ENCODE measurements at places on chromosomes 5 and 9.

DNA sequence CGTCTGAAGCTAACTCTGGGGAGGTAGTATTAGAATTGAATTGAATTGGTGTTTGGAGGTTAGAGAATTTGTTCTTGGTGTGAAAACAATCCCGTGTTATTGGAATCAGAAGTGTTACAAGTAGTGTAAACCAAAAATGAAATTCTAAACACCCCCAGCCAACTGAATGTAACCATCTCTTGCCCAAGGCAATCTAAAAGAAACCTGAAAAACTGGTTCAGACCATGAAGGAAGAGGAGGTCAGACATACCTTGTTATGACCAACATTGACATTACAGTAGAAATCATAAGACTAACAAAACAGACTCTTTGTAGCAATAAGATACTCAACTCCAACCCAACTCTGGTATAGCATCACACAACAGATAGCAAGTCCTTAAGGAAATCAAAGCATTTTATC, 159.0 kb downstream of the TUSC1 start:
- DNase-seq: no peak

GRCh38 chr5:93967923-93968322, 226.5 kb upstream of the POU5F2 start:
- DNase-seq: no peak

DNA sequence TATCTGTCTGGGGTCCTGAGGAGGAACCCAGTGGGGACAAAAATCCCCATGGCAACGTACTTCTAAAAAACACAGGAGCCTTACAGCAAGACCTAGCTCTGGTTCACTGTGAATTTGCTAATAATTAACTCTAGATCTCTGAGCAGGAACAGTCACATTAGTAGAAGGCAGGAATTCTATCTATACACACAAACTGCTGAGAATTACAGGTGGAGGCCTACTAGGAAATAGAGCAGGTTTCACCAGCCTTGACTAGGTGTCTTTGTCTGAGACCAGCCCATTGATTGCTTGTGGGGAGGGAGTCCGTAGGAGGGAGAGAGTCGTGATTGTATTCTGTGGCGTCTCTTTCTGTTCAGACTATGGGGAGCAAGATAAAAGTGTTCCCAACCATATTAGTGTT, 44.8 kb downstream of the PRLR start:
- DNase-seq: no peak

GRCh38 chr5:131812371-131813160, 15.7 kb upstream of the FNIP1 start:
- no peak for DNase-seq

DNA sequence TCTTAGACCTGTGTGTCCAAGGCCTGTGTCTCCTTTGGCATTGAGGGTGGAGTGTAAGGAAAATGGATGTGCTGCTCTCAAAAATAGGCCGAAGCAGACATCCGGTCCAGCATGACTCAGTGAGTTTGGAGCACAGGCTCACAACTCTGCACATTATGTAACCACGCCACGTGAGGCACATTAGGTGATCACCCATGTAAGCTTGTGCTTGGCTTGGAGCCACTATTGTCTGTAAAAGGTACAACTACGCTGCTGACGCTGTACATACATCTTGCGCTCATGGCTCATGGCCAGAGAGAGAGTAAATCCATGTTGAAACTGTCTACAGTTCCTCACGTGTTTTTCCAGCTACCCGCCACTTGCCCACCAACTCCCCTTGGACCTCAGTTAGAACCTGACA, 177.5 kb downstream of the PDE4D start:
- DNase-seq: no peak
